ENCODE measurements at places on chromosomes 1 and 21.

DNA sequence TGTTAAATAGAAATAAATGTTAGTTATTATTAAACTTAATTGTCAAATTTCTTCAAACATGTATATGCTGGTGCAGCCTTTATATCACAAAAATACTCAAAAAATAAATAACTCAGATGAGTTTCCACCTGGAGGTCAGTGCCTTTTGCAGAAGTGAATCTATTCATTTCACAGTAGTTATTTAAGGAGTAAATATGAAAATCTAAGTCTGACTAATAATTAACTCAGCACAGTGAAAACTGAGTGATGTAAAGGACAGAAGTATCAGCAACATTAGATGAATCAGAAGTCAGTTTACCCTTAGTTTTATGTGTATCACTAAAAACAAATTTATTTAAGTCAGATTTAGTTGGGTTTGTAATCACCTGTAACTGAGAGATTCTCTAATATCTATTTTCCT lies 2135.4 kb downstream of the MRPL39 start:
- no peak for DNase-seq

GRCh38 chr21:28745131-28746016 lies 247.3 kb downstream of the LTN1 start:
- peak; percentile 62 for DNase-seq

GRCh38 chr1:204932573-204932909 lies 61.9 kb downstream of the NFASC start:
- DNase-seq: no peak

DNA sequence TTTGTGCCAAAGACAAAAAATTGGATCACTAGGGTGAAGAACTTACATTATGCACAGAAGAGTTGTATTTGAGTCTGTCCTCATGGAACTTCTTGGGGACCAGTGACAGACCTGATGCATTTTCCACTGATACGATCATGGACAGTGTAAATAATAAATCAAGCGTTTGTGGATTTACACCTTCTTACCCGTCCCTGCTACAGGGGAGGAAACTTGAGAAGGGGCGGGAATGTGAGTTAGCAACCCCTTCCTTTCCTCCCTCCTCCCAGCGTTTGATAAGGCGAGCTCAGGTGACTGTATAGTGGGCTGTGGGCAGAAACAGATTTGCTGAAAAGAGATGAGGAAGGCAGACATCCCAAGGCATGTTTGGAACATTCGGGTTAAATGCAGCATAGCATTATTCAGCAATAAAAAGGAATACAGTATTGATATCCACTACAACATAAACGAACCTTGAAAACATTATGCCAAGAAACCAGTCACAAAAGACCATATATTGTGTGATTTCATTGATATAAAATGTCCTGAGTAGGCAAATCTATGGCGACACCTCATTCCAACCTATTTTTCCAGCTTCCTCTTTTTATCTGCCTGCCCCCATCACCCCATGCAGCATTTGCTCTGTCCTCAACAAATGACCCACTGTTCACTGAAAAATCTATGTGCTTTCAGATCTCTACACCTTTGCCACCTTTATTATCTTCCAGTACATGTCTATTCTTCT lies 128.7 kb downstream of the ZZZ3 start:
- DNase-seq: no peak

GRCh38 chr1:26203642-26204318 lies 13.4 kb downstream of the CATSPER4 start:
- no peak for DNase-seq

DNA sequence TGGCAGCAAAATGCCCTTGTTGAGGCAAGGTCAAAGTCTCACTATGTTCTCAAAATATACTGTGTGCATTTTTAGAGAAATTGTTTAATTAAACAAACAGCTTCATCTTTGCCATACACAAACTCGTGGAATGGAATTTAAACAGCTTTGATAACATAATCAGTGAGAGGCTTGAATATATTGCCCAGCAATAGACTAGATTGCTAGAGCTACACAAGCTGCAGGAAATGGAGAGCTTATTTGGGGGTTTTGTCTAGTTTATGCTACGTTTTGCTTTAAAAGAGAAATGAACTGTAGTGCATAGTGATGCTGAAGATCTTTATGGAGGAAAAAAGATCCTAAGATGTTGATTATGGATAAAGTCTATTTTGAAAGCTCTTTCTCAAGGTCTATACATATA lies 166.8 kb upstream of the HMCN1 start:
- DNase-seq: no peak

DNA sequence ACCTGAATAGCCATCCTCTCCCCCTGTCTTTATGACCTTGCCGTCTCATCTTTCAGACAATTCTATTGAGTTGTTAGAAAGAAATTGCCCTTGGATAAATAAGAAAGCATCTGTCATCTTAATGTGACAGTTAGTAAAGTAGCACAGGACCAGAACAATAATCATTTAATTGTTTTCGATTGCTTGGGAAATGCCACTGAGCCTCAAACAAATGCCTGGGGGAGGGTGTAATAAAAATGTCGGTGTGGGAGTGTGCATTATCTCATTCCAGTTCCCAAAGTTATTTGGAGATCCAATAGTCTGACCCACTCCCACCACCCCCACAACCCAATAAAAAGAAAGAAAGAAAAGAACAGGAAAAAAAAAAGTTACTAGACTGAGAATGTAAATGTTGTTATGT lies 509.3 kb upstream of the LRRC7 start:
- DNase-seq: no peak

DNA sequence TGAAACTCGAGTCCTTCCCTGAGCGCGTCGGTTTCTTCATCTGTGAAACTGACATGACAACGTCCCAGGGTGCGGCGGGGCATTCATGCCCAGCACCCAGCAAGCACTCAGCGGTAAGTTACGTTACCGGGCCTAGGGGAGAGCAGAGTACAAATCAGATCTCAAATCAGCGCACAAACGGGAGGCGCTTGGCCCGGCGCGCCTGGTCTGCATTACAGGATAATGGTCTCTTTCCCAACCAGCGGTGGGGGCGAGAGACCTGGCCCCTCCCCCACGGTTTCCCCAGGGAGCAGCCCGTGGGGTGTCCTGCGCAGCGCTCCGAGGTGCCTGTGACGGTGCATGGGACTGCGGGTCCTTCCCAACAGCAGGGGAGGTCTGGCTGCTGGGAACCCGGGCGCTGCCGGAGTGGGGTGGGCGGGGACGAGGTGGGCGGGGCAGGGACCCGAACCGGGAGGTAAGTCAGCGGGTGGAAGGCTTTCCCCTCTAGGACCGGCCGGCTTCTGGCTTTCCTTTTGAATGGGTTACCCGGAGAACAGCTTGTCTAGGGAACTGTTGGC lies 1.0 kb downstream of the TMEM51 start:
- DNase-seq: no peak

GRCh38 chr1:243719476-243719875 lies 130.6 kb downstream of the AKT3 start:
- no peak for DNase-seq

- DNase-seq: no peak
Measured at GRCh38 chr1:113980110-113980509, 836 bp downstream of the OLFML3 start.

GRCh38 chr1:196877964-196878363 lies 9.9 kb upstream of the CFHR4 start:
- DNase-seq: no peak

DNA sequence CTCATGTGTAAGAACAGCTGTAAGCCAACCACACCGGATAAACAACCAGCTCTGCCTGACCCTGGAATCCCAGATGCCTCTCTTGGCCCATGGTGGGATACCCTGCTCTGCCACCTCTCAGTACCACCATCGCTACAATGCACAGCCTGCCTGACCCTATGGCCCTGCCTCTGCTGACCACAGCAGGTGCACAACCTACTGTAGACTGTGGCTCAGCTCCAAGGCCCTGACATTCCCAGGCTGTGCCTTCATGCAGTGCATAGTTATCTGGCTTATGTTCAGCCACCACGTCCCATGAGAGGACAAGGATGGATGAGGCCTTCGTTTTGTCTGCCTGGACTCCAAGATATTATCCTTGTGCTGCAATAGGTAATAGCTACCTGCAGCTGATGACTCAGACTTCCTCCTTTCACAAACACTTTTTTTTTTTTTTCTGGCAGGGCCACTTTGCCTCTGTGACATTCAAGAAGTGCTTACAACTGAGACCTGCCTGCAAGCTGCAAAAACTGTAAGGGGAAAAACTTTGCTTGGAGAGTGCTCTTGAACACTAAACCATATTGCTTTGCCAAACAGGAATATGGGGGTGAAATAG lies 177.7 kb downstream of the URB2 start:
- DNase-seq: no peak

DNA sequence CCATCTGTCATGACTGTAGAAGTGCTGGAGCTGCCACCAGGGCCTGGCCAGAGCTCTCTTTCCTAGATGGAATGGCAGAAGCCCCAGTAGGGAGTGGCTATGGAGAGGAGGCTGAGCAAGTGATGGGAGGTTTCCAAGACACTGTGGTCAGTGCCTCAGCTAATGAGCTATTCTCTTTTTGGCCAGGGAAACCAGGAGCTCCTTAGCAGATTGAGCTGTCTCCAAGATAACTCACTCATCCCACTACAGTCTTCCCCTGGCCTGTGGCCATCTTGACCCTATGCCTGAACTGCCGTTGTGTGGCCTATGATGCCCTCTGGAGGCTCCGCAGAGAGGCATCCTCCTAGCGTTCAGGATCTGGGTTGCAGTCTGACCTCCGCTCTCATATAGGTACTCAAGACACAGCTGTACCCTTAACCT lies 60.5 kb downstream of the ERI3 start:
- no peak for DNase-seq

DNA sequence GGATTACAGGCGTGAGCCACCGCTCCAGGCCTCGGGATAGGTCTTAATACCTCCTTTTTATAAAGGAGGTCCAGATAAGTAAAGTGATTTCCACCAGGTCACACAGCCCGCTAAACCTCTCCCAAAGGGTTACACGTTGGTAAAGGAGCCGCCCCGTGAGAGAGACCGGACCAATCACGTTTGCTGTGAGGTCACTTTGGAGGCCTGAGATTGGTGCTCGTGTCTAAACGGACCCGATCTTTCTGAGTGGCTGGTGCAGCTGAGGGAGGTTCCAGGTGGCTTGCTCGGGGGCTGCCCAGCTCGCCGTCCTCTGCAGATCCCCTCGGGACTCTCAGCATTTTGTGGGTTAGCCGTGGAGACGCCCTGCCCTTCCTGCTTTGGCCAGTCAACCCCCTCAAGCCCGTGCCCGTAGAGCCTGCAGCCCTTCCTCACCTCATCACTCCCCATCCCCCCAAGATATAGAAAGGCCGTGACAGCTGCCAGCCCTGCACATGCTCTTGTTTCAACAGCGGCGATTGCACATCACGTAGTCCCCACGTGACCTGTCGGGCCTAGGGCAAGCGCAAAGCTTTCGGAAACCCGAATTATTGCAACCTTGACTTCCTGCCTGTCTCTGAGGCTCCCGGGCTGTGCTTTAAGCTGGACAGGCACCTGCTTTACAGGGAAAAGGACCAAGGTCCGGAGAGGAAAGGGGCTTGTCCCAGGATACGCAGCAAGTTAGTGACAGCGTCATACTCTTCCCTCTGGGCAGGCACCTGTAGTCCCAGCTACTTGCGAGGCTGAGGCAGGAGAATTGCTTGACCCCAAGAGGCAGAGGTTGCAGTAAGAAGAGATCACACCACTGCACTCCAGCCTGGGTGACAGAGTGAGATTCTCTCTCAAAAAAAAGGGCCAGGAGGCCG lies 5.0 kb upstream of the COA7 start:
- peak; percentile 85 for DNase-seq

- no peak for DNase-seq
Measured at GRCh38 chr1:26031611-26032220, 10.1 kb downstream of the EXTL1 start.

- no peak for DNase-seq
Measured at GRCh38 chr1:224801844-224802490, 127.5 kb upstream of the DNAH14 start.

DNA sequence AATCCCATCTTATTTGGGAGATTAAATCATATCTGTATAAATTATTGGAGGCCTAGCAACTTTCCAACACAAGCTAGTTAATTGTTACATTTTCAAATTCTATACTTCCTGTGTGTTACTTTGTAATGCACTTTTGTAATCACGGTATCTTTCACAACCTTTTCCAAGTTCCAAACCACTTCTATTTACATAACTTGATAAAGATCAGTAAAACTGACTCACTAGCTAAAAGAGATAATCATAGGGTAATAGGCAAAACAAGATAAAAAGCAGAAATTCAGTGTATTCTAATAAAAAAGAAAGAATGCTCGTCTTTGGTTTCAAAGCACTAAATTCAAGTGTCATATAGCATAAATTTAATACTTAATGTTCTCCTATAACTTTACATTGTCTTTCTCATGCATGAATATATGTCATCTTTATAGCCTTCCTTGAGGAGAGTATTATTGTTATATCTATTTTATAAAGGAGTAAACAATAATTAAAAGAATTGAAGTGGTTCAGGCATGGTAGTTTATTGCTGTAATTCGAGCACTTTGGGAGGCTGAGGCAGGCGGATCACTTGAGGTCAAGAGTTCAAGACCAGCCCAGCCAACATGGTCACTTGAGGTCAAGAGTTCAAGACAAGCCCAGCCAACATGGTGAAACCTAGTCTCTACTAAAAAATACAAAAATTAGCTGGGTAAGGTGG lies 66.4 kb downstream of the RGS13 start:
- no peak for DNase-seq

DNA sequence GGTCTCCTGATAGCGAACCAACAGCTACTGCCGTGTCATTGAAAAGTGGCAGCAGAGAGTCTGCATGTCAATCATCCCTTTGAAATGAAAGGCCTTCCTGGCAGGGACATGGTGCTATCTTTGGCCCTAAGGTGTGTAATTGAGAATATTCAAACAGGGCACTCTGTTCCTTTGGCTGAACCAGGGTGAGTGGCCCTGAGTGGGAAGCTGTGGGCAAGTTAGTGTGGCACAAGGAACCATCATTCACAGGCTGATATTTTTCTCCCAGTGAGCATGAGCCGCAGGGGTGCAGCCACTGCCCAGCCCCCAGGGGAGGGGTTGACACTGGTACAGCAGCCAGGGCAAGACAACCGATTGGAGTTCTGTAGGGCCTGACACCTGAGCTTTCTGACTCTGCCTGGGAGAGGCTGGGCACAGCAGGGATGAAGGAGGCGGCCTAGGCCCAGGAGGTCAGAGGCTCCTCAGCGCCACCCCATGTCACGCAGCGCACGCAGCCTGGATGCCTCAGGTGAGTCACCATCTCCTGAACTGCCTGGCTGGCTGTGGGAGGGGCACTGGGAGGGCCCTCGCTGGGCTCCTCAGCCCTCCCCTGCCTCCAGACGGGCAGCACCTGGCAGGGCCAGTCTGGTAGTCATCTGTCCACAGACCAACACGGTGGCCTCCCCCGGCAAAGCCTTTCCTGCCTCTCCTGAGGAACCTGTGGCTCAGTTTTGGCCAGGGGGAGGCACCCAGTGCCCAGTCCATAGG lies 13.2 kb downstream of the QSOX1 start:
- no peak for DNase-seq

DNA sequence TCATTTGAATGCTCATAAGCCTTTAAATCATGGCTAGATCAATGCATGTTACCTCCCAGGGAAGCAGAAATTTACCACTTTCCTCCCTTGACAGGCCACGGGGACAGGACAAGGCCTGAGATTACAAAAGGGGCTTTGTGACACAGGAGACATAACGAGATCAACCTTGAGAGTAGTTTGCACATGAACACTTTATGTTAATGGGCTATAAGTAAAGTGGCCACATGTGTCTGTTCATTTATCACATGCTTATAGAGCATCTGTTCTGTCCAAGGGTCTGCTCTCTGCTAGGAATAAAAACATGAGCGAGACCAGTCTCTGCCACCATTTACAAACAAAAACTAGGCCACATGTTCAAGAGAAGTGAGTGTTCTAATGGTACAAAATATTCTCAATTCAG lies 144.1 kb upstream of the C8B start:
- DNase-seq: no peak

Measured in CD4-positive, alpha-beta memory T cell (primary cell).